Spinal cord (tissue), 10 donors: ENCODE measurements at places on chromosomes 1 and 21.
A peak's percentile ranks its signal among the peaks of the same experiment; 100 is the strongest.

- DNase-seq = no peak
Measured at GRCh38 chr21:42377211-42377950, 11.0 kb upstream of the TFF1 start.

DNA sequence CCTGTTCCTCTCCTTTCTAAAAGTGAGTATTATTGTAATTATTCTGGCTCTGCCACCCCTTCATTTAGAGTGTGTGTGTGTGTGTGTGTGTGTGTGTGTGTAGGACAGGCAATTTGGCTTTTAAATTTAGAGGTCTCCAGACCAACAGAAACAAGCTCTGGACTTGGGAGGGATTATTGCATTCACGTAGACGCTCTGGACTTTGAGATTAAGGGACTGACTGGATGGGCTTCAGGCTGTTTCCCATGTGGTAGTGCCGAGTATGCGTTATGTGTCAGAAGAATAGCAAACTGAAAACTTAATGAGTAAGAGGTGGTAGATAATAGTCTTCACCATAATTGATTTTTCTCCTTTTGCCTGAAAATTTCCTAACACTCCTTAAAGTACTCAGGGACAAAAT is 281.9 kb downstream of the USP25 start:
- DNase-seq = no peak

DNA sequence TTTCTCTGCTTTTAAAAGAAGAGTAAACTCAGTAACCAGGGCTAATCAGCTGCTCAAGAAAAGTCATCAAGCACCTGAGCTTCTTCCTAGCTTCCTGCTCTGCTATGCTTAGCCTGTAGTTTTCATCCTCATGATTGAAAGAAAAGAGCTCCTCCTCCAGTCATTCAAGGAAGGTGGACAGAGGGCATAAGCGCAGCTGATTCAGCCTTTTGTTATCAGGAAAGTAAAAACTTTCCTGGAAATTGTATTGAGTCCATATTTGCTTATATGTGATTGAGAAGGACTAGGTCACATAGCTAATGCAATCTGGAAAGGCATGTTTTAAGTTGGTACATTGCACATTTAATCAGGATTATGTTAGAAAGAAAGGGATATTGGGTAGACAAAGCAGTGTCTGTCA is 8.5 kb upstream of the BACH1 start:
- DNase-seq = no peak

GRCh38 chr1:147539122-147539575 is 2.2 kb upstream of the BCL9 start:
- DNase-seq = no peak

GRCh38 chr1:206075786-206076755 is 23.1 kb downstream of the RHEX start:
- no peak for DNase-seq

DNA sequence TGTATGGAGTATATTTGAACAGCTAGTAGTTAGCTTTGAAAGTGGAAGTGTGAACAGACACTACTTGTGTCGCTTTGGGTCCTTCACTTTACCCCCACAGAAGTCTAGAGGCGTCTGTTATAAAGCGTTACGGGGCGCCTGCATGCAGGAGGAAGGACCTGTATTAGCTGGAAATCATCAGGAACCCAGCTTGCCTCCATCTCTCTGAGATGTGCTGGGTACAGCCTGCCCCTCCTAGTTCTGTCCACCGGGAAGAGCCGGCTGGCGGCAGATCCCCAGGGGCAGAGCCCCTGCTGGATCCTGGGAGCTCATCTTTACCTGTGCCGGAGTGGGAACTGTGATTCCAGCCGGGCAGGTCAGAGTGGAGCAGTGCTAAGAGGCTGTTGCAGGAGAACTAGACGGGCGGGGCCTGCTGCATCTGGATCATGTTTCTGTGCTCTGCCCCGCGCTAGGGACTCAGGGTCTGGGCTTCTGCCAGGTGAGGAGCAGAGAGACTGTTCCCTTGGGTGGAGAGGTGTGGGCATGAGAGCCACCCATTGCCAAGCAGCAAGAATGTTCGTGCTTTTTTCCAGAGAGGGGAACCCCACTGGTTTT is 22.3 kb upstream of the SPSB1 start:
- DNase-seq = no peak

DNA sequence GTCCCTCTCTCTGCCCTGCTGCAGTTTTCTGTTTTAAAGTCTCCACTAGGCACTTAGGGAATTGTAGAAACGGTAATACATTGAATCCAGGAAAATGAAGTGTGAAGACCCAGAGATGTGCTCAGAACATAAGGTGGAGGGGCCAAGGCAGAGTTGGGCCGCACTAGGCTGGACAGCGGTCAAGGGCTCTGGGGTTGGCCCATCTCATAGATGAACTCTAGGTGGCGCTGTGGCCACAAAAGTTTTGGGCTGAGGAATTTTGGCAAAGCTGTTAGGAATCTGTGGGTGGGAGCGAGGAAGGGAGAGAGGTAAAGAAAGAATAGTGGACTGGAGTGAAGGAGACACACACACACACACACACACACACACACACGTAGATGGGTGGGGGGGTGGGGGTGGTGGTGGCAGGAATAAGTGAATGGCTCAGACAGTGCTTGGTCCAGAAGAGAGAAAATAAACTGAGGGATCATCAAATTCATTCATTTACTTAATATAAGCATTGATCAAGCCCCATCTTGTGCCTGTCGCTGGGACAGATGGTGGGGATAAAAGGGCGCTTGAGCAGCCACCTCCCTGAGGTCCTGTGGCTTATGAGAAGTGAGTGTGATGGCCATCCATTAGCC is 258.5 kb downstream of the TRABD2B start:
- DNase-seq = peak; percentile 86

DNA sequence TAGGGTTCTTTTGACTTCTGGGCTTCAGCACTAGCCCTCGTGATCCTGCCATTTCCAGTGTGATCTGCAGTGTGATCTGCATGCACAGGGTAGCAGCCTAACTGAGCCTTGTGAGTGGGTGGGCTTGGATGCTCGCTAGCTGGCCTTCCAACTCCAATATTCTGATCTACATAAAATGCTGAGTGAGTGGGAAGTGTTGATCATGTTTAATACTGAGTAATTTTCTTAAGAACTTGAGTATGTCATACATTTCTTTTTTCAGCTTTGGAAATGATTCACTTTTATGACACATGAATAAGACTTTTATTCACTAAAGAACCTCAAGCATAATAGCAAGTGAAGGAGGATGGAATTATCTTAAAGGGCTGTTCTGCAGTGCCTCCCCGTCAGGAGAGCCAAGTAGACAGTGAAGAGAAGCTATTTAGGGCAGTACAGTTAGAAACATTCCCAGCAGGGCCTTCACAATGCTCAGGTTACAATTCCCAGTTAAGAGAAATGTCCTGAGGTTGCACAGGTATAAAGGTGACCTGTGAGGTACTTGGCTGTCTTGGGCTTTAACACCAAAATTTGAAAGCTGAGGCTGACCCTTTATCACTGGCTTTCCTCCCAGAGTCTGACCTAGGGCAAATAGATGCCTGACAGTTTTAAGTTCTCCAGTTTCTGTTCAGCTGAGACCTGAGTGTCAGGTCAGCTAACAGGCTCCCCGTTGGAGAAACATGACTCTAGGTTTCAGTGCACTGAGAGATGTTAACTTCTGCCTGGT is 29.1 kb upstream of the LRRC8C start:
- DNase-seq = no peak

DNA sequence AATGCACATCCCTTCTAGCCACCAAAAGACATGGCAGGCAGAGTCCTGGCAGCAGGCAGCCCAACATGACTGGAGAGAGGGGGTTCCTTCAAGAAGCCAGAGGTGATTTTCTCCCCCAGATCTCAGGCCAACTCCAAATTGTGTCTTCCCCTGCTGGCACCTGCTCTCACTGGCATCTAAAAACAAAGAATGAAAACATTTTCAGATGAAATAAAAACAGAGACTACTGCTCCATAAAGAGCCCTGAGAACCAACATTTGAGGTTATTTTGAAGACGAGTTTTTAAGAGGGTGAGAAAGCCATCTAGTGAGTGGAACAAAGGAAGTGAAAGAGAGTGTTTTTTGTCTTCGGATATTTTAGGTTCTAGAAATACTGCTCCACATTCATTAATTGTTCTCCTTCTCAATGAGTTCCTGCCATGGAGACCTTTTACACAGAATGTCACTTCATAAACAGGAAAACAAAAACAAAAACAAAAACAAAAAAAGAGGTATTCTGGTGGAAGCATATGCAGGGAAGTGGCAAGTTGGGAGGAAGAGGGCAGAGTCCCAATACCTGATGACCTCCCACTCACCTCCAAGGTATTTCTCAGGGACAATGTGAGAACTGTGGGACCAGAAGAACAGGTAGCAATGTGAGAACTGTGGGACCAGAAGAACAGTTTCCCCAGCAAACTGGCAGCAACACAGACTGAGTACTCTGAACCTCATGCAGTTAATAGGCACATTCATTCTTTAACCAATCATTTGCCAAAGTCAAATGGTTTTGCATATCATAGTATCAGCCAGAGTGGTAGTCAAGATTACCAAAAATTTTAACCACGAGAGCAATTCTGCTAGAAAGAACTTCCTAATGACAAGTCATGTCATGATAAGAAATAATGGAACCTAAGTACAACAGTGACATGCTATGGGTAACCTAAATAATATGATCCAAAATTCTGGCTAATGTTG is 50.0 kb downstream of the KIAA0319L start:
- no peak for DNase-seq

- DNase-seq = no peak
Measured at GRCh38 chr1:242602001-242602400, 77.5 kb upstream of the PLD5 start.

GRCh38 chr1:172746091-172746949 is 87.4 kb downstream of the FASLG start:
- no peak for DNase-seq

DNA sequence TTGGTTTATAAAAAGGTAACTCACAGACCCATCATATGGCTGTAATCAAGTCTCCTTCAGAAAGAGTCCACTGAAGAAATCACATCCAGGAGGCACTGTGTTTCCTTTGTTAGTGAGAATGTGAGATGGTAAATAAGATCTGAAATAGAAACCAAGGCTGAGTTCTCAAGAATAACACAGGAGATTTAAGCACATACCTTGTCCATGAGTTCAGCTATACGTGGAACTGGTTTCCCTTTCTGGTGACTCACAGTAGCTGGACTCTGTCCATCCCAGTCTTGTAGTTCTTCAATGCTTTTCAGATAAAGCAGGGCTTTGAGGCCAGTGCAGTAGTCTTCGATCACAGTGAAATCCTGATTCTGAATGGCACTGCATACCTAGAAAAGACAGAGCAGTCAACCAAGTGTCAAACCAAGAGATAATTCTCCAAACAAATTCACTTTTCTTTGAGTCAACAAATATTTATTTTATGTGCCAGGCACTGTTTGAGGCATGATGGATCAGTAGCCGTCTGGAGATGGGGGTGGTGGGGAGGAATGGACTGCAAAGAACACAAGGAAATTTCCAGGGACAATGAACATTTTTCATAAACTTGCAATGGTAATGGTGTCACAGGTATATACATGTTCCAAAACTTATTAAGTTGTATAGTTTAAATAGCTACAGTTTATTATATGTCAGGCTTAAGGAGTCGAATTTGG is 471.4 kb downstream of the PTBP2 start:
- DNase-seq = no peak

DNA sequence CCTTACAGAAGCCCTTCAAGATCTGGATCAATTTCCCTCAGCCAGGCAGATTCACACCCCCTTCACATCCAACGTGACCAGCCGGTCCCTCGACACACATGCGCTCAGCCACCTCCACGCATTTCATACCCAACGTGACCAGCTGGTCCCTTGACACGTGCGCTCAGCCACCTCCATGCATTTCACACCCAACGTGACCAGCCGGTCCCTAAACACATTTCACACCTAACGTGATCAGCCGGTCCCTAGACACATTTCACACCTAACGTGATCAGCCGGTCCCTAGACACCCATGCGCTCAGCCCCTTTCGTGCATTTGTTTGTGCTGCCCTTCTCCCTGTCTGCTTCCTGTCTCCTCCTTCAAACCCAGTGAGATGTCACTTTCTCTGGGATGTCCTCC is 8.8 kb upstream of the PAFAH2 start:
- no peak for DNase-seq

- no peak for DNase-seq
Measured at GRCh38 chr21:17690078-17690494, 77.4 kb upstream of the BTG3 start.

- no peak for DNase-seq
Measured at GRCh38 chr1:230322967-230323547, 103.1 kb downstream of the PGBD5 start.

DNA sequence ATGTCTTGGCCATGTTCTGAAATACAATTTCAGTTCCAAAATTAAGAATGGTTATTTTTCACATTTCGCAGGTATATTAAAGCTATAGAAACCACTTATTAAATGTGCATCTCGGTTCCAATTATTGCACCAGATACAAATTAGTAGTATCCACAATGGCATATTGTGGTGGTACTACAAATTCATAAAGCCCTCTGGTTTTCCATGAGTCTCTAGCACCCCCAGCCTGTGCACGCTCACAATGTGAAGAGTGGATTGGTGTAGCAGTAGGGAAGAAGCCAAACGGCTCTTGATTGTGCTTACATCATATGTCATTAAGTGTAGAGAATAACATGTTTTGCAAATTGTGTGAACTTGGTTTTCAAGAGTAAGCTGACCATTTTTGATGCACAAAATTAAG is 1.9 kb upstream of the BRINP3 start:
- peak; percentile 65 for DNase-seq

DNA sequence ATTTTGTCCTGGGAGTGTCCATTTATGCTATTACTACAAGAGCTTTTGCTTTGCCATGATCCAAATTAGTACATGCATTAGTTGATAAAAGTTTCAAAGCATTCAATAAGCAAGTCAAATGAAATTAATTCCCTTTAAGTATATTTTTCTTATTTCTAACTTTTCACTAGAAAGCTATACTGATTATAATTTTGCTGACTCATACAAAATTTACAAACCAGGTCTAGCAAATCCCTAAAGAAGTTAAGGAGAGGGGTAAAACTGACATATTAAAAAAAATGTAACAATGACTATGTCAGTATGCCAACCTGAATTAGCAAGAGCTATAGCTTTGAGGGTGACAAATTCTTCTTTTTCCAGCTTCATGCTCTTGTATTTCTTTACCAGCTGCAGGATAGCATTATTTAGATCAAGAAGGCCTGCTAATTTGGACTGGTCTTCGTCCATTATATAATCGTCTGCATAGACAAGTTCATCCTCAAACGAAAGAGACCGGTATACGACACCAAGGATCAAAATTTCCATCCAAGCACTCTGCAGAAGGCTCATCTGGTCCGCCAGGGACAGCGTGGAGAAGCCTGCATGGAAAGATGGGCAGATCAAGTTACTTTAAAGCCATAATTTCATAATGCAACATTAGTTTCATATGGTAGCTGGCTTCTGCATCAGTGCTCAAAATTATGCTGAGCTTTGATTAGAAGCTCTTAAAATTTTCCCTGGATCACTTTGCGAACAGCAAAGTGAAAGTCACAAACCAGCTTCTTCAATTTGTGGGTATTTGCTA is 95.8 kb upstream of the USH2A start:
- DNase-seq = no peak

- no peak for DNase-seq
Measured at GRCh38 chr1:24294228-24294672, 24.9 kb upstream of the GRHL3 start.

DNA sequence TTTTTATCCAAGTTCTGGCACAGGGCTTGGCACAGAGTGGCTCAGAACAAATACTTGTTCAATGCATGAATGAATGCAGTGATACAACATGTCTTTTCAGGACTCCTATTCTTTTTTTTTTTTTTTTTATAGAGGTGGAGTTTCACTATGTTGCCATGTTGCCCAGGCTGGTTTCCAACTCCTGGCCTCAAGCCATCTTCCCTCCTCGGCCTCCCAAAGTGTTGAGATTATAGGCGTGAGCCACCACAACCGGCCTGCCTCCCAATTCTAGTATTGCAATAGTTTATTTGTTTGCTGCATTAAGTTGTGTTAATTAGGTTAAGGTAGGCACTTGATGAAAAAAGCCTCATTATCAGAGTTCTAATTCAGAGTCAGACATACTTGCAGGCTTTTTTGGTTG is 17.9 kb downstream of the UBE4B start:
- no peak for DNase-seq
